ENCODE measurements at places on chromosomes 5 and 9.

- DNase-seq = no peak
These were observed 134.0 kb downstream of the SNX18 start for GRCh38 chr5:54651482-54652076.

DNA sequence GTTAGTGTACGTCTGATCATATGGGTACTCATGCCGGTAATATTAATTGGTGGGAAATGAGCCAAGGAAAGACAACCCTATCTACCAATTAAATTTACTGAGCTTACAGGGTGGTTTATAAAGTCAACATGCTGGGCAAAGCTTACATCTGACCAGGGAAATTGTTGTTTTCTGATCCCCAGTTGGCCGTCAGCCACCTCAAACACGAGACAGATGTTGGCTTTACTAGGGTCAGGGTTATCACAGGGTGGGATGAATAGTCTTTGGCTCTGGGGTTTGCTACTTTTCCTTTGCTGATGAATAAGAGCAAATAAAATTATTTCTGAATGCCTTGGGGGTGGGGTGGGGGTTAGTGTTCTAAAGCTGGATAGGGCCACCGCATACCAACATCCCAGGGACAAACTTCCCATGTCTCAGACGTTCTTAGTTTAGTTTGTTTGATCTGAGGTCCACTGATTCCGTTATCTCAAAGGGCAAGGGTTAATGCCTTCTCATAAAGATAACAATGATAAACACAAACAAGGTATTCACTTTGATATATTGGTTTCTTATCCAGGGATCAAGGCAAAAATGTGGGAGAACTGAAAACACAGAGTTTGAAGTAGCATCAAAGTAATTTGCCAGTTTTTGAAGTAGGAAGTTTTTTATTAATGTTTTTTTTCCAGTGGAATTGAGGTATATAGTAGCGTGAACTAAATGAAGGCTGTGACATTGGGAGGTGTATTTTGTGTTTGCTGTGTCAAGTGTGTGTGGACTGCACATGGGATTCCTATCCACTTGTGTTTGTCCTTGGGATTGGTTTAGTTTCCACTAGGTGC, 109.1 kb upstream of the RPS23 start:
- peak; percentile 43 for DNase-seq

- no peak for DNase-seq
These were observed 448.0 kb downstream of the SPOCK1 start for GRCh38 chr5:137051161-137051560.

- DNase-seq = no peak
These were observed 11.1 kb upstream of the NRG2 start for GRCh38 chr5:140054086-140054689.

- no peak for DNase-seq
These were observed 98.6 kb upstream of the ADAMTS19 start for GRCh38 chr5:129361441-129362025.

GRCh38 chr5:180618829-180619562, 27.7 kb upstream of the SCGB3A1 start:
- no peak for DNase-seq

- DNase-seq = no peak
These were observed 98.1 kb downstream of the UBE2R2 start for GRCh38 chr9:33914887-33915628.
